ENCODE measurements at places on chromosomes 2 and 18.
A peak's percentile ranks its signal among the peaks of the same experiment; 100 is the strongest.

GRCh38 chr2:71064754-71065621, 3.5 kb upstream of the NAGK start:
- DNase-seq, result no peak

DNA sequence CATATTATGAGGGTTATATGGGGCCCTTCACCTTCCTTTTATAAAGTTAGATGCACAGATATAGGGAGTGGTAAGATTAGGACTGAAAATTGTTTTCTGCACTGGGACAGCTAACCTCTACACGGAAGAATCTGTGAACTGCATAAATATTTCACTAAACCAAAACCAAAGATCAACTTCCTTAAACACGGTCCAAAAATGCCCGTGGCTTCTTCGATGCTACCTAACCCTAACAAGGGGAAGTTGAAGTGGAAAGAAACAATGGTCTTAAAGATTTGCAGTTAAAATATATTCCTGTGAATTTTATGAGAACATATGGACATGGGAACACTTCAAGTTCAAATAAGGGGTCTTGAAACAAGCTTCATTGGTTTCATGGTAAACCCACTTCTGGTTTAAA, 33.3 kb upstream of the PAX3 start:
- no peak for DNase-seq

GRCh38 chr2:185291035-185291647, 447.5 kb upstream of the FSIP2 start:
- peak; percentile 25 for DNase-seq

GRCh38 chr2:193583638-193584400, 1389.1 kb upstream of the TMEFF2 start:
- DNase-seq, result no peak

DNA sequence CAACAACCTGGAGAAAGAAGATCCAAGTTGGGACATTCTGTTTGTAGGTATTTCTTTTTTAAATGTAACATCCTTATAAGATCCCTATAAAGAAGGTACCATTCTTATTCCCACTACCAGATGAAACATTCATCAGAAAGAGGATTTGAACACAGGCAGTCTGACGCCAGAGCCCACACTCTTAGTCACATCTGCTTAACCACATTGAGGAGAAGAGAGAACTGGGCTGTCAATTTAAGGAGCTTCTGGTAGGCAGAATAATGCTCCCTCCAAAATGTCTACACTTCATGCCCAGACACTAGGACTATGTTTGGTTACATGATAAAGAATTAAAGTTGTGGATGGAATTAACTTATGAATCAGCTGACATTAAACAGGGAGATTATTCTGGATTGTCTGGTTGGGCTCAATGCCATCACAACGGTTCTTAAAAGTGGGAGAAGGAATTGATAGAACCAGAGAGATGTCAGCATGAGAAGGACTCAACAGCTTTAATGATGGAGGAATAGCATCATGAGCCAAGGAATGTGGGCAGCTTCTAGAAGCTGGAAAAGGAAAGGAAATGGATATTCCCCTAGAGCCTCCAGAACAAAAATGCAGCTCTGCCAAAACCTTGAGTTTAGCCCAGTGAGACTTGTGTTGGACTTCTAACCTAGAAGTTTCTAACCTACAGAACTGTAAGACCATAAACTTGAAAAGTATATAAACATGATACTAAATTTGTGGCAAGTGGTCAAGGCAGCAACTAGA, 82.2 kb downstream of the KLF7 start:
- no peak for DNase-seq

DNA sequence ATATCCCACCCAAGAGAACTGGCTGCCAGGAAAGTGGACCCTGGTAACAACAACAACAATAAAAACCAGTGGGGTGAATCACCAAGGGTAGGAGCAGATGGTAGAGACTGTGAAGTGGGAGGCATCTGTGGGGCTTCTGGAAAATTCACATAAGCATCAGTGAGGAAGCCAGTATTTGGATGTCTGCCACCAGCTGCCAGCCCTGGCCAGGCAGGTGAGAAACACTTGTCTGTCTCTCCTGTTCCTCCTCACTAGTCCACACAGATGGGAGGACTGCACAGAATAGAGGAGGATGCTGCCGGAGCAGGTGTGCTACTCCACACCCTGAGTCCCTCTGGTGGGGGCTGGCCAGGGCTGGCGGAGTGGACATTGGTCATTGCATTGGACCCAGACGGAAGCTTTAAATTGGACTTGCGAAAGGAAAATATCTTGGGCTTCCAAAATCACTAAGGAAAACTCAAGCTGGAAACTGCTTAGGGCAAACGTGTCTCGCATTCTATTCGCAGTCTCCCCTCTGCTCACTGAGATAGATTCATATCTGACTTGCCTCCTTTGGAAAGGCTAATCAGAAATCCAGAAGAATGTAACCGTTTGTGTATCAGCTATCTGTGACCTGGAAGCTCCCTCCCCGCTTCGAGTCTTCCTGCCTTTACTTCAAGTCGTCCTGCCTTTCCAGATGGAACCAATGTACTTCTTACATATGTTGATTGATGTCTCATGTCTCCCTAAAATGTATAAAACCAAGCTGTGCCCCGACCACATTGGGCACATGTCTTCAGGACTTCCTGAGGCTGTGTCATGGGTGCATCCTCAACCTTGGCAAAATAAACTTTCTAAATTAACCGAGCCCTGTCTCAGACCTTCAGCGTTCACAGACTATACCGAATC, 69.1 kb downstream of the NAB1 start:
- DNase-seq, result no peak

GRCh38 chr2:238555786-238556542, 129.2 kb downstream of the ASB1 start:
- DNase-seq, result no peak

All from erythroblast (primary cell).